ENCODE measurements at places on chromosomes 13 and 19. TPM values are rescaled to one million over a fixed set of nuclear protein-coding genes. Genes with fewer than 3 reads are reported as not detected.

The SIGLEC12 gene
- total RNA-seq, result not detected

The BRCA2 gene
- 23.1 TPM for total RNA-seq

The FUT6 gene
- not detected for total RNA-seq

The APOC1 gene
- 1.7 TPM for total RNA-seq

The ZNF610 gene
- 2.3 TPM for total RNA-seq

The RNF113B gene
- total RNA-seq, result not detected

The ZNF99 gene
- total RNA-seq, result not detected

The SKA3 gene
- total RNA-seq, result 24.0 TPM

The ZFP28 gene
- total RNA-seq, result 11.6 TPM

The AP1M2 gene
- total RNA-seq, result not detected

The CYTH2 gene
- 51.3 TPM for total RNA-seq

DNA sequence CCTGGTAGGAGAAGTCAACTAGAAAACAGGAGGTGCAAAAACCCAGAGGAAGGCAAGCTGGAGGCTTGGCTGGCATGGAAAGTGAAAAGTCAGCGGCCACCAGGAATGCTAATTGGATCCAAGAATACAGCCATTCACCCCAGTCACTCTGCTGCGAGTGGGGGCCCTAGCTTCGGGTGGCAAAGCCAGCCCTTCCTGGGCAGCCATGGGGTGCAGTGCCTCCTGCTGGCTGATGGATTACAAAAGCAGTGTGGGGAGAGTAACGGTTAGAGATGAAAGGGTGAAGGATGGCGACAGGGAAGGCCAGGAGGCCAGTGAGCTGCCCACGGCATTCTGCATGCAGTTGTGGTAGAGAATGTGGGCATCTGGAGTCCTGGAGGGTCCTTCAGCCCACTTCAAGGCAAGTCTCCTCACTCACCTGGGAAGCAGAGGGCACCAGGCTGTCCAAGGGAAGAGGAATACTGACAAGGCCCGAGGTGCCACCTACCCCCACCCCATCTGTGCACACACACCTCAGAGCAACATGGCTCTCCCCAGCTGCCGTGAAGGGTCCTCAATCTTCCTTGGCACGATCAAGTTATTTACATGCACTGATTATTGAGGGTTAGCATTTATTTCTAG, 20.3 kb upstream of the EPHX3 start:
- peak; percentile 46 for DNase-seq

GRCh38 chr13:28559636-28560259, 64.8 kb upstream of the FLT1 start:
- no peak for DNase-seq

DNA sequence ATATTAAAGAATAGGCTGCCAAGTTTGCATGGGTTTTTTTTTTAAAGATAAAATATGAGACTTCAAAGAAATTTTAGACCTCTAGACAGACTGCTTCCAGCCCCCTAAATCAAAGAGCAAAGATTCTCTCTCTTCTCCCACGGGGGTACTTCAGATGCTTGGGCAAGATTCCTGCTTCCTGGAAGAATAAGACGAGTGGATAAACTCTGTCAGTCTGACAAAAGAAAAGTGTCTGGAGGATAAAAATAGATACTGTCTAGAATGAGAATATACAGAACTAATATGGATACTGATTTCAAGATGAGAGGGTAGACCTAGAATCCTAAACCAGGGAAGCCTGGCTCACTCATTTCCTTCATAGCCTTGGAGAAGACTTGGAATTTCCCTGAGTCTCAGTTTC, 435.1 kb downstream of the FOXO1 start:
- no peak for DNase-seq

DNA sequence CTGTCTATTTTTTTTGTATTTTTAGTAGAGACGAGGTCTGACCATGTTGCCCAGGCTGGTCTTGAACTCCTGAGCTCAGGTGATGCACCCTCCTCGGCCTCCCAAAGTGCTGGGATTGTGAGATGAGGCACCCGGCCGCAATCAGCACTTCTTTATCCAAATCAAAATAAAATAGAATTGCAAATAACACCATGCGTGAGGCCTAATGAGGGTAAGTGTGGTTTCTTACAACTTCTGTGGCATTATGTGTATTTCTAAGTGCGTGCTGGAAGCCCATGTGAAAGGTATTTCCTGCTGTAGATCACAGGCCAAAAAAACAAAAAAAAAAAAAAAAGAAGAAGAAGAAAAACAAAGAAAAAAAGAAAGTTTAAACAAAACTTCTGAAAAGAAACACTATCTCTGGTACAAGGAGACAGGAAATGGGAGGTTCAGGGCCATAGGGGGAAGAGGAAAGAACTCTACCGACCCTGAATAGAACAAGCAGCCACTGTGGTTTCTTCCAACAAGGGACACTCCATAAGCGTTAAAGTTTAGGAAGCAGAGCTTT, 3.0 kb upstream of the GRAMD1A start:
- DNase-seq, result no peak

GRCh38 chr13:37716420-37717195, 118.0 kb upstream of the POSTN start:
- DNase-seq, result peak; percentile 52

DNA sequence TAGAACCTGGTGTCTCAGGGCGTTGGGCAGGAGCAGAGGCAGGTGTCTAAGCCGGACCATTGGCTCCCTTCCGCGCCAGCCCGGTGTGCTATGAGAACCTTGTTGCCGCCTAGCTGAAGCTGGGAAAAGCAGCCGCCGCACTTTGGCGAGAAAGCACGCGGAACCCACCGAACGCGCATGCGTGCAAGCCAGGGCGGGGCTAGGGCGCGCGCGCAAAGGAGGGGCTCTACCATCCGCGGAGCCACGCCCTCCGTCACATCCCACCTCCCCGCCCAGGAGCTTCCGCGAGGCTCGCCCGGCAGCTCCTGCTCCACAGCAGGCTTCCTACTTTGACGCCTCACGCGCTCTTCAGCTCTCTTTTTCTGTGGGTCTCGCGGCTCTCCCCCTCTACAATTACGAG, 51.3 kb downstream of the WDR87 start:
- DNase-seq, result peak; percentile 20

- DNase-seq, result peak; percentile 15
These were observed 839 bp downstream of the COG6 start for GRCh38 chr13:39656325-39656677.

GRCh38 chr13:73079359-73079758, 20.6 kb downstream of the KLF5 start:
- DNase-seq, result no peak

- DNase-seq, result peak; percentile 17
These were observed 6.7 kb downstream of the COL4A1 start for GRCh38 chr13:110300090-110300815.

- no peak for DNase-seq
These were observed 363.3 kb downstream of the LIG4 start for GRCh38 chr13:107852072-107852471.

GRCh38 chr19:40247178-40247577, 20.7 kb upstream of the CCNP start:
- no peak for DNase-seq

GRCh38 chr13:99967498-99967868, 4.1 kb downstream of the ZIC5 start:
- DNase-seq, result no peak

DNA sequence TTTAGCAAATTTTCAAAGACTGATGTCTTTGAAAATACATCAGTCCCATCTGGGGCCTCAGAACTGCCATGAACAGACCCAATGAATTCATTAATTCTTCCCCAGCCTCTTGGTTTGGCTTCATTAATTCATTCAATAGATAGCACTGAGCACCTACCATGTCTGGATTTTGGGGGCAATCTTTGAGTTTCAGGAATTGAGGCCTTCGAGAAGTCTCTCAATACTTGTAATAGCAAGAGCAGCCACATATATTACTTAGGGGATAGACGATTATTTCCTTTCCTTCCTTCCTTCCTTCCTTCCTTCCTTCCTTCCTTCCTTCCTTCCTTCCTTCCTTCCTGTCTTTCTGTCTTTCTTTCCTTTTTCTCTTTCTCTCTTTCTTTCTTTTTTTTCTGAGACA, 64.8 kb downstream of the ALOX5AP start:
- DNase-seq, result no peak

DNA sequence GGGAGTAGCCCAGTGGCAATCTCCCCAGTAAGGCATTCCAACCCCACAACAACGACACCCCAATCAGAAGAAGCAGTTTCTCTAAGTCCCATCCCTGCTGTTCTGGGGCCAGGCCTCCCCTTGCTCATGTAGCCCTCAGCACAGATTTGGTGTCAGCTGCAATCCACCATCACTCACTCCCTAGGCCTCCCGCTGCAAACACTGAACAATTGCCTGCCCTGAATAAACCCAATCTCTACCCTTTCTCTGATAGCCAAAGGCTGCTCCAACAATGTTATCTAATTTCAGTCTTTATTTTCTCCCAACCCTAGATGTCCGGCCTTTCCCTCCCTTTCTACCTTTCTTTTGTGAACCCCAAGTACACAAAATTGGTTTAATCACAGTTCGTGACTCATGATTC, 5.6 kb upstream of the SOX21 start:
- no peak for DNase-seq

- DNase-seq, result no peak
These were observed 13.1 kb downstream of the ATP11A start for GRCh38 chr13:112702986-112703379.

DNA sequence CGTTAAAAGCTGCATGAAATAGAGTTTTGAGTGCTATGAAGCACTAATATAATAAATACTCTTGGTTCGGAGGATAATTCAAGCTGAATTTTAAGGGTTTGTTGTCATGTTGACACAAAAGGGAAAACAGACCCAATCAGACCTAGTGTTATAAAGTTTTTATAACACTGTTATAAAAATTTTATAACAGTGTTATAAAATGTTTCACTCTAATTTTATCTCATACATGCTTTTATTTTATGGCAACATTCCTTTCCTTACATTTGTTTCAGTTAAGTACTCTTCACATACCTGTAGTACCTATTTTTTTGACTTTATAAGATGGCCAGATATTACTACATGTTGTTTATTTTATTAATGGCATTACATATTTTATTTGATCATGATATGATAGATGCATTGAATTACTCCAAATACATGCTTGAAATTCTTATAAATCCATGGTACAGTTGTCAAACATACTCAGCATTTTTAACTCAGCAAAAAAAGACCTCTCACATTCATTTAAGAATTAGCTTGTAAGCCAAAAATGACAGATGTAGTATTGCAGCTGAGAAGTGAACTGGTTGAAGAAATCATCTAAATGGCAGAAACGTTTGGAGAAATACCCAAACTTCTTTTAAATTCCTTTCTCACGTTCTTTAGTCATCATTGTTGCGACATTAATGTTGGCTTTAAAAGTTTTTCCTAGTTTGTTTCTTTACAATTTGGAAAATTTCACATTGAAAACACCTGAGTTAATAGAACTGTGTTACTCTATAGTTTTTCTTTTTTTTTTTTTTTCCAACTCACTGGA, 104.5 kb downstream of the PIBF1 start:
- peak; percentile 73 for DNase-seq

GRCh38 chr13:93235258-93236015, 8.8 kb downstream of the GPC6 start:
- peak; percentile 71 for DNase-seq

DNA sequence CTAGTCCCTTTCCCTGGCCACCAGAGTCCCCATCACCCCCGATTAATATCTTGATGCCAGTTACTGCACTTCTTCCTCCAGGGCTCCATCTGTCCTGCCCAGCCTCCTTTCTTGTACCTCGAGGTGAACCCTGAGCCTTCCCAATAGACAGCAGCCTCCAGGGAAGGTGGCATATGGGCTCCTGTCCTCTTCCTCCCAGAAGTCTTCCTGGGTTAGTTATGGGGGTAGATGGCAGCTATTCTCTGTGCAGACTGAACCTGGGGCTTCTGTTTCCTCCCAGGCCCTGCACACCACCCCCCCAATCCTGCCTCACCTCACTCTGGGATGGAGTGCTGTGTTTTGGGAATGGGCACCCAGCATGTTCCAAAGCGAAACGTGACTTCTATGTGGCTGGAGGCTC, 2.6 kb downstream of the RNF225 start:
- DNase-seq, result no peak

- DNase-seq, result peak; percentile 45
These were observed 139.3 kb downstream of the TNFRSF19 start for GRCh38 chr13:23709536-23709935.

GRCh38 chr19:51479531-51480331, 1.4 kb downstream of the CEACAM18 start:
- no peak for DNase-seq

DNA sequence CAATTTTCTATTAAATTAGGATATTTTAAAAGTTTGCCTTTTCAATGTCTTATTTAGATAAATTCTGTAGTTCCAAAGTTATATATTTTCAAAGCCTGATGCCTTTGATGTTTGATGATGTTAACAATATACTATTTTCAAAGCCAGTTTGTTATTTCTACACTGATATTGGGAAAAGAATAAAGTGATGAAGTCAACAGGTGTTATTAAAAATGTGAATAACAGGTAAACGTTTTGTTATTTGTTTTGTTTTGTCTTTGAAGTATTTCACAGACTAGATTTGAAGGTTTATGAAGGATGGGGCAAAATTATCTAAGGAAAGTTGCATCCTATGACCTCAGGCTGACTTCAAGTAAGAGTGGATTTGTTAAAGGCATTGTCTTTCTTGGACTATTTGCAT, 33.1 kb upstream of the ZNF420 start:
- no peak for DNase-seq

DNA sequence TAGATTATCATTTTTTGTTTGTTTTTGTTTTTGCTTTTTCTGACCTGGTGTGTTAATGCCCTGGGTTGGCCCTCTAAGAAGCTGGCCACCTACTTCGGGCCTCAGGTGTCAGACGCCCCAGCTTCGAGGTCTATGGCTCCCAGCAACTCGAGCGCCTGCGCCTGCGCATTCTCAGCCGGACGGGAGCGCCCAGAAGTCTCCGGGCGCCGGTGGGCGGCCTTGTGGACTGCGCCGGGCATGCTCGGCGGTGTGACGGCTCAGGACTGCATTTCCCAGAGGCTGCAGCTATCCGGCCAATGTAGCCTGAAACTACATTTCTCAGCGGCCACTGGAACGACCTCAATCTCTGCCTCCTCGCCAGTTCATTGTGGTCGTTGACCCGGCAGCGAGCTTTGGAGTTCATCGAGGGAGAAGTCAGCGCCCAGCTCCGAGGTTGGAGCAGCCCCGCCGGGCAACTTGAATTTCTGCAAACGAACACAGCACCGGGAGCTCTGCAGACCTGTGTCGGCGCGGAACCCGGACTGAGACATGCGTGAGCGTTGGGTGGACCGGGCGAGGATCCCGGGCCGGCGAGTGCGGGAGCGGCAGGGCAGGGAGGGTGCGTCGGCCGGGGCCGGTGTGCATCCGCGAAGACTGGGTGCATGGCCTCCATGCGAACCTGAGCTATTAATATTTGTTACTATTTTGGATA, at the start of gene ZNF30:
Gene ZNF30 (plus strand): TSS at position 219 of the 691 bp plus-strand sequence. CDS start 3,045 bp downstream, outside the sequence.
- DNase-seq, result peak; percentile 90

DNA sequence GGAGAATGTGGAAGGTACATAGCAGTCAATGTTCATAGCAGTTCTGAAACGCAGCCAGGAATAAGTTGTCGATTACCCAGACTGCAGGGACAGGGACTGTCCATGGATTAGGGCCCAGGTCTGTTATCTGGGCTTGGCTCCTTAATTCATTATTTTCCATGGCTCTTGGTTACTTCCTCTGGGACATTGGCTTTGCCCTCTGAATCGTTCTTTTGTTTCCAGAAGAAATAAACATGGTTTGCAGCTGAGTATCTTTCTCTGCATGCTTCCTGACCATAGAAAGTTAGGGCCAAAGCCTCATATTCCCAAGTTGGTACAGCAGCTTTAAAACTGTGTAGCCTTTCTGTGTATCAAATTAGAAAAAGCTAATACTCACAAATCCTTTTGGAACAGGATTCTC, 121.7 kb upstream of the MAB21L1 start:
- DNase-seq, result no peak

- no peak for DNase-seq
These were observed 7.9 kb upstream of the UQCR11 start for GRCh38 chr19:1613146-1613545.

- no peak for DNase-seq
These were observed 3.3 kb downstream of the EEF2 start for GRCh38 chr19:3981736-3982681.
